ENCODE measurements at places on chromosomes 3 and 15.

DNA sequence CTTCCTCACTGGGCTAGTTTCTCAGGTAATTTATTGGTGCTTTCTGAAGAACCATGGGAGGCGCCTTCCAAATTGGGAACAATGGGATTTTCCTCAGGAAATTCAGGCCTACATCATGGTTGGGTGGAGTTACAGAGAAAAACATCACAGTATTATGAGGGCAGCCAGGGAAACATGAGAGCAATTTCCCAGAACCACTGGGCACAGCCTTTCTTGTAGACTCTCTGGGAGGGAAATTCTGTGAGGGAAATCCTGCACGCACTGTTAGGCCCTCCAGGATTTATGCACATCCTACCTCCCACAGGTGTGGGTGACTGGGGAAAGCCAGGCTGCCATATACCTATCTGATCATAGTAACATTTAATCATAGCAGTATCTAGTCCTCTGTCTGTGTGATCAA is 13.2 kb downstream of the POPDC2 start:
- no peak for DNase-seq

DNA sequence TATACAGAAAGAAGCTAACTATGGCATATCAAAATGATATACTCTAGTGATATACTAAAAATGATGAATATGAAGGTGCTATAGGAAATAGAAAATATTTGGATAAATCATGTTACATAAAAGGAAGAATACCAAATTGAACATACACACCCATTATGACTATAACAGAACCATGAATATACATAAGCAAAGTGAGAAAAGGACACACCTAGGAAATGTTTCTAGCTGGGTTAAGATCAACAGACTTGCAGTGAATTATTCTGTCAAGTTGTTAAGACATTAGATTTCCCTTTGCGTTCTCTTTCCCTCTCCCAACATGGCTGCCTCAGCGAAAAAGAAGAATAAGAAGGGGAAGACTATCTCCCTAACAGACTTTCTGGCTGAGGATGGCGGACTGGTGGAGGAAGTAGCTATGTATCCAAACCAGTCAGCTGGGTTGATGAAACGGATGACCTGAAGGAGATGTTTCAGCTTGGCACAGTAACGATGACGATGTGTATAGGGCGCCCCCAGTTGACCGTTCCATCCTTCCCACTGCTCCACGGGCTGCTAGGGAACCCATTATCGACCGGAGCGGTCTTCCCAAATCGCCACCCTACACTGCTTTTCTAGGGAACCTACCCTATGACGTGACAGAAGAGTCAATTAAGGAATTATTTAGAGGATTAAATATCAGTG is 20.2 kb upstream of the PARP14 start:
- DNase-seq: no peak

GRCh38 chr15:39413558-39413957 is 167.3 kb upstream of the THBS1 start:
- no peak for DNase-seq

DNA sequence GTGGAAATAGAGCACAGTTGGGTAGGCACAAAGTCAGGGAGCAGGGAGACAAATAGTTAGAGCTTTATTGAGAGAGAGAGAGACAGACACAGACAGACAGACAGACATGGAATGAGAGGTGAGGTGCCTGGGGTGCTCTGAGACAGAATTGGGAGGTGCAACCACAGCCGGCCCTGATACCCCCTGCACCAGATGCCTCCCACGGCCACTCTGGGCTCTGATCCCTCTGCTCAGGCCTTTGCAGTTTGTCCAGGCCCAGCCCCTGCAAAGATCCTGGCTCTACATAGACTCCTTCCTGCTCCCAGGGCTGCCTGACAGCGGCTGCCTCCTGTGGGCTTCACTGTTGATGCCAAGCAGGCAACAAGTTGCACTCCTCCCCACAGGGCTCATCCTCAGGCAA is 283.8 kb downstream of the GABRG3 start:
- DNase-seq: no peak

GRCh38 chr3:196920733-196921132 is 21.6 kb downstream of the NCBP2 start:
- DNase-seq: no peak

DNA sequence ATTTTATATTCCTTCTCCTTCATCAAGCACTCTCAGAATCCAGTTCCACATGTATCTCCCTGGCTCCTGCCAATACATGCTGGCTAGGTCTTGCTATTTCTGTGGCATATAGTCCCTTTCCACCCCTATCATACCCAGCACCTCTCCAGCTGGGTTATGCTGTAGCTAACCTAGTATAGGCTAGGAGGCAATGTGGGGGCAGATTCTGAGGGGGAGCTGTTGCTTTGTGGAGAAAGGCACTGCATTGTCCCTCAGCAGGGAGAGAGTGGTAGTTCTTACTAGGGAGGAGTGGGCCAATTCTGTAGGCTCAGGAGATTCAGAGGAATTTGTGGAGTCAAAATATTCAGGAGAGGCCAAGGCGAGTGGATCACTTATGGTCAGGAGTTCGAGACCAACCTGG is 39.4 kb upstream of the UBL7 start:
- DNase-seq: no peak

Measured in activated naive CD4-positive, alpha-beta T cell treated with anti-CD3 and anti-CD28 coated beads, Interleukin-2, amount 50 U/mL, for 72 hours (primary cell).